ENCODE measurements at places on chromosomes 6 and 20.

DNA sequence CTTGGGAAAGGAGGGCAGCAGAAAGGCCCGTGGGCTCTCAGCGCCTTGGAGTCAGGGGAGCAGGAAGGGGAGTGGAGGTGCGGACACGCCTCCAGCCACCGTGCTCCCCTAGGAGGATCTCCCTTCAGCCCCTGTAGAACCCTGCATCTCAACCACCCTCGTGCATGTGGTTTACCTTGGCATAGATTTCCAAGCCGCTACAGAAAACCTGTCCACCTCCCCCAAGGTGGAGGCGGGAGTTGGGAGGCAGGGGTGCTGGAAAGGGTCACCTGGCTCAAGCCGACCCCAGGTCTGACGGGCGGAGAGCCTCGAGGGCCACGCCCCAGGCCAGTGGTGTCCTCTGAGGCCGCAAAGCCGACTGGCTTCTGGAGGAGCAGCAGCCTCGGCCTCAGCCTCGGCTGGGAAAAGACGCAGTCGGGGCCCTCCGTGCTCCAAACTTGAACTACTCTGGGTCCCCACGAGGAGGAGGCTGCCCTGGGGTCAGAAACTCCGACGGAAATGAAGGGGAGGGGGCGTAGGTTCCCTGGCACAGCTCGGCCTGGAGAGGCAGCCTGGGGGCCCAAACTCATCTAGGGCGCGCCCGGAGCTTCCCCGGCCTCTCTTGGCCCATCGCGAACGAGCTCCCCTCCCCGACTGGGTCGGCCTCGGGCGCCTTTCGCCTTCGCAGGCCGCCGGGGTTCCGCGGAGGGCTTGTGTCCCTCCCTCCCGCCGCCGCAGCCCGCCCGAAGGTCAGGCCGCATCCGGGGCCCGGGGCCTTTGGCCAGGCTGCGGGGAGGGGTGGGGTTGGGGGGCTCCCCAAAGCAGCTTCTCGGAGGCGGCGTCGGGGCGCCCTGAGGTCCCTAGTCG lies 6.3 kb upstream of the FOXF2 start:
- DNase-seq = peak; percentile 8

GRCh38 chr20:20410678-20411077 lies 42.8 kb downstream of the INSM1 start:
- DNase-seq = peak; percentile 92

DNA sequence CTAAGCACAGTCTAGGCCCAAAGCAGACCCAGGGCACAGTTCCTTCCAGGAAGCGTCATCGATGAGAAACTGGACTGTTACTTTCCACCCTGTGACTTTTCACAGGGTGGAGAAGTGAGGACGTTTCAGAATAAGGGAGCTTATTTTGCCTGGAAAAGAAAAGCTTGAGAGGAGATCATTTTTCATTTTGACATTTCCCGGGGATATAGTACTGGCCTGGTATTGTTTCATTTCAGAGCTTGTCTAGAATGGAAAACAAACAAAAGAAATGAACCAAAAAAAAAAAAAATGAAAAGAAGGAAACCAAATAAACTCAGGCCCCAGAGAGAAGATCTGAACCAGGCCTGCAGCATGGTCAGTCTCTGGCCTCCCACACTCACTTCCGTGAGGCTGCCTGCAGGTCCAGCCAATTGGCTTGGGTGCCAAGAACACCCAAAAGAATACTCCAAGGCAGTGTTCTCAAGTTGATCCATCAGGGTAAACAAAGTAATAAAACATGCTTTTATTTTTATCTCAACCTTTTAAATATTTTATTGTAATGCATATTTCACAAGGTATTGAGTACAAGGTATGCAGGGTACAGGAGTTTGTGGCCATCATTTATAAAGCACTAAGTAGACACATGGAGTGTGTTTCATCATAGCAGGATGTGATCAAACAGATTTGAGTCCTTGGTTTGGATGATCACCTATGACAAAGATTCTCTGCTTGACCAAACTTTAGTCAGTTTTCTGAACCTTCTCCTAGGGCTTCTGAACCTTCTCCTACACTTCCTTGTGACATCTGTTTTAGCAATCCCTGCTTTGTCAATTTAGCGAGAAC lies 176.9 kb upstream of the GGTLC1 start:
- no peak for DNase-seq

GRCh38 chr6:125155344-125155743 lies 1.8 kb downstream of the TPD52L1 start:
- no peak for DNase-seq

- no peak for DNase-seq
Observed at GRCh38 chr6:100962466-100962865, 81.3 kb upstream of the ASCC3 start.

- DNase-seq = peak; percentile 76
Observed at GRCh38 chr6:63573899-63574553, 1.7 kb downstream of the LOC128125822 start.

GRCh38 chr20:63529861-63530787 lies 7.1 kb downstream of the PTK6 start:
- no peak for DNase-seq

DNA sequence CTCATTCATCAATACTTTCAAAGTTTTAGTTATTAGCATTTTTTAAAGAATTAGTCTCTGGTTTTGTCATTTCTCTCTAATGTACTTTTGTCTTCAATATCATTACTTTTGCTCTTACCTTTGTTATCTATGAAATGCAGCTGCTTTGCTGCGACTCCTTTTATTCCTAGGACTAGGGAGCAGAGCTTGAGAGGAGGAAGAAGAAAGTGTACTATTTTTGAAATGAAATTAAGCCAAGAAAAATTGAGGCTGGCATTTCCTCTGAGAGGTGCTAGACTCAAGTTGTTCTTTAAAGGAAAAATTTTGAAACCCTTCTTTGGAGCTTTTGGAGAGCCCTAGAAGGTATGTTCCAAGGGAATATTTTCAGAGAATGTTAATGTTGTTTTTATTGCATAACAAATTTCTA lies 48.3 kb upstream of the MRAP2 start:
- DNase-seq = no peak

DNA sequence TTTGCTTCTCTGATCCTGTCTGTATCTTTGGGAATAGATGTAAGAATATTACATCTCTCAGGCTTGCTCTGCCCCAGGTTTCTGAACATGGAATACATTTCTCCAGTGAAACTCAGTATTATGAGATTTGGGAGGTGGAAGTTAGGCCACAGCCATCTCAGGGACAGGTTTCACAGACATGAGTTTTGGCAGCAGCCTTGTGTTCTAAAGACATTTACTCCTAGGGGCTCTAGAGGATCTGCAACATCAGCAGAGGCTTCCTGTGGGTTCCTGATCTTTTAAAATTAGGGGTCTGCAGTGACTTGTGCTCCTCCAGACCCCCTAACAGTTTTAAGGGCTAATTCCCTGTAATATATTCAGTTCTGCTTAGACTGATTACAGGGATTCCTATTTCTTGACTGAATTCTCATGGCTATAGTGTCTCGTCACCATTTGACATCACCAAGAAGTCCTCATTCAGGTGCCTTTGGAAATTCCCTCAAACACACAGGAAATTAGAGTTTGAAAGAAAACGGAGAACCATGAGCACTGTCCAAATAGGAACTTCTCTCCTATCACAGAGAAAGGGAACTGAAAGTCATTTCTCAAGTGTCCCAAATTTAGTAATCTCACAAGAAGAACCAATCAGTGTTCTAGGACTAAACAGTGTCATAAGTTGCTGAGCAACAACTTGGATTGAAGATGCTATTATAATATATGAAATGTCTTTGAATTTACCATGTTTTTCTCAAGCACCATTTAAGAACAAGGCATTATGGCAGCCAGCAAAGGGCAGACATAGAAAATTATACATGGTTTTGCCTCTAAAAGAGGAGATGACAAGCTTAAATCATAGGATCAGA lies 2.5 kb upstream of the HLA-DRA start:
- DNase-seq = no peak

GRCh38 chr6:100281471-100281901 lies 183.2 kb downstream of the SIM1 start:
- peak; percentile 83 for DNase-seq

- no peak for DNase-seq
Observed at GRCh38 chr20:9059931-9060330, 9.0 kb upstream of the PLCB4 start.

DNA sequence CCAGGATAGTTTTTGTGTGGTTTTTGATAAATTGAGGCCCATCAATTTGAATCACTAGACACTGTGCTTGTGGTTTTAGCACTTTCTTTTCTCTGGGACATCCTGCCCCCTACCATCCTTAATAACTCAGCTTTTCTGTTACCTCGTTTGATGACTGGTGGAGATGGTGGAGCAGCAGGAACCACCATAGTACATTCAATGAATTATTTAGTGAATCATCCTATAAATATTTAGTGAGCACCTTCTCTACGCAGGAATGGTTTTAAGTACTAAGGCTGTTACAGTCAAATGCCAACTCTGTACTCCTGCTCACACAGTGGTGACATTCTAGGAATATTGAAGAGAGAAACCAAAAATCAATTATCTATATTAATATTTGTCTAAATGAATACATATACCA lies 585.2 kb downstream of the HAO1 start:
- DNase-seq = no peak

GRCh38 chr6:134678436-134678889 lies 271.4 kb downstream of the ALDH8A1 start:
- no peak for DNase-seq

GRCh38 chr20:41395667-41396664 lies 29.3 kb upstream of the EMILIN3 start:
- DNase-seq = peak; percentile 70

DNA sequence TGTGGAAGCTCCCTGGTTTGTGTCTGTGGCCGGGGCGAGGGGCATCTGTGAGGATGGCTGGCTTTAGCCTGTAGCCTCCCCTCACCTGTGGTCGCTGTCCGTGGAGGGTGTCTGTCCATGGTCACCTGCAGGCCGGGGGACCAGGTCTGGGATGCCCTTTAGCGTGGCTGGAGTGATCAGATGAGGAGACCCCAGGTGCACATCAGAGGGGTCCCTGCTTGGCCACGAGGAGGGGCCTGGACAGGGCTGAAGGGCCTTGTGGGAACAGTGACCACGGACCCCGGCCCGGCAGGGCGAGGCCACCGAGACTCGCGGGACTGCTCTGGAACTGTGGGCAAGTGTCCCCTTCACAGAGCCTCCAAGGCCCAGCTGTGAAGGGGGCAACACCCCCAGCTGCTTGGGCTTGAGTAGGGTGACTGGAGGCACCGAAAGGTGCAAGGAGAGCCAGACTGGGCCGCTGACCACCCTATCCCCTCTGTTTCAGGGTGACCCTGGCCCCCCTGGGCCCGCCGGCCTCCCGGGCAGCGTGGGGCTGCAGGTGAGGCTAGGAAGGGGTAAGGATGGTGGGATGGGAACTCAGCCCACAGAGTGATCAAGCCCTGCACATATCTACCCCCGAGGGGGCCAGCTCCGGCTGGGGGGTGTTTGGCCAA lies 8.6 kb downstream of the COL9A3 start:
- DNase-seq = no peak

DNA sequence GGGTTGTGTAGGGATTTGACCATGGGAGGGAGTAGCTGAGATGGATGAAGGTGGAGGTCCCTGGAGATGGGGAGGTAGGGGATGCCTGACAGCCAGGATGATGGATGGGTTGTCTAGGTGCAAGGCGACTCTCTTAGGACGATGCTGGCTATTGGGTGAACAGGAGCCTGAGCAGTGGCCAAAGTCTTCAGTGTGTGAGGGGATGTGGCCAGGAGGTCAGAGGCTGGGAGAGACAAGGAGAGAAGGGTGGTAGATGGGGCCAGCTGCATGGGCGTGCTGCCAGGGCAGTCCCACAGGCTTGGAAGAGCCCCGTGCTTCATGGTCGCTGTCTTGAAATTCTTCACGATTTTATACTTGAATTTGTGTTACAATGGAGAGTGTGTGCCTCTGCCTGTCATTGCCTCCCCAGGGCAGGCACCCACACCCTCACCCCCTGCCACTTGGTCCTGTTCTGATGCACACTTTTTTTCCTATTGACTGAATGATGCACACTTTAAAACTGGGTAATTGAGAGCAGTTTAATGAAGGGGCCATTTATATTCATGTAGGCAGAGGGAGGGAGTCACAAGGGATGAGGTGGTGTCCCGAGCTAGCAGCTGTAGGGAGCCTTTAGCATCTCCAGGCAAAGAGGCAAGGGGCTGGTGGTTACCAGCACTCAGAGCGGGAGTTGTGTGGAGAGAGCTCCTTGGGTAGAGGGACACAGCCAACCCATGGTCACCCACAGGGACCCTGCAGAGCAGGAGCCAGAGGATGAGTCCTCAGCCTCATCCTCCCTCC lies 120.7 kb downstream of the DHX35 start:
- no peak for DNase-seq

GRCh38 chr6:11235062-11235461 lies 2.6 kb upstream of the NEDD9 start:
- DNase-seq = no peak

Measured in NCI-H524 (cell line).